ENCODE measurements at places on chromosomes 5 and 9. TPM values are rescaled to one million over a fixed set of nuclear protein-coding genes. Genes with fewer than 3 reads are reported as not detected.

Gene SARDH
- total RNA-seq = 5.0 TPM

Gene DNAJC18
- total RNA-seq = 5.5 TPM

GRCh38 chr5:95843733-95844223 is 21.3 kb upstream of the GLRX start:
- no peak for DNase-seq

GRCh38 chr9:86469476-86470250 is 115.5 kb upstream of the TUT7 start:
- DNase-seq = no peak

Gene RPL35
- 1,669 TPM for total RNA-seq

DNA sequence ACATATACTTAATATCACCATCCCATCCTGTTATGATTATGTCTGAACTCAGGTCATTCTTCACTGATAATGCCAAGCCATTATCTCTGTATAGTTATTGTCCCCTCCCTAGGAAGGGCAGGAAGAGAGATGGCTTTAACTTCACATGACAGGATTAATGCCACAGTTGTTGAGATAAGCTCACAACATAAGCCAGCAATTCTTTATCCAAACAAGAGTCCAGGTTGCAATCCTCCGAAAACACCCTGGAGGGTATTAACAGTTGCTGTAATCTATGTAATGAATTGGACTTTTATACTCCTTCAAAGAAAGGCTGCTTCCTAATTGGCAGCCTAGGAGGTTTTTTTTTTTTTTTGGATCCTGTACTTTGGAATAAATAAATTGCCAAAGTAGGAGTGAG is 779.4 kb downstream of the SEMA5A start:
- DNase-seq = no peak

Gene MPDZ
- not detected for total RNA-seq

Gene BASP1
- 1.5 TPM for total RNA-seq

DNA sequence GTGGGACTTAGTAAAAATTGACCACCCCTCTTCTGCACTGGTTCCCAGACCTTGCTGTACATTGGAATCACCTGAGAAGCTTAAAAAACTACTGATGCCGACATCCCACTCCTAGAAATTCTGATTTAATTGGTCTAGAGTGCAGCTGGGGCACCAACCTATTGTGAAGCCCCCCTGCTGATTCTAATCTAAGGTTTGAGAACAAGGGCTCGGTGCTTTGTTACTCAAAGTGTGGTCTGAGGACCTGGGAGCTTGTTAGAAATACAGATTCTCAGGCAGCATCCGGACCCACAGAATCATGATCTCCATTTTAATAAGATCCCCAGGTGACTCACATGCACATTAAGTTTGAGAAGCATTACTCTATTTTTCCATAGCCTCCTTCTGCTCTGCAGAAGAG is 57.8 kb upstream of the LPAR1 start:
- DNase-seq = no peak

GRCh38 chr9:91162784-91163443 is 198.8 kb downstream of the AUH start:
- DNase-seq = peak; percentile 11

GRCh38 chr5:174922955-174923354 is 198.6 kb downstream of the MSX2 start:
- no peak for DNase-seq
